ENCODE measurements at places on chromosomes 1 and 21.

DNA sequence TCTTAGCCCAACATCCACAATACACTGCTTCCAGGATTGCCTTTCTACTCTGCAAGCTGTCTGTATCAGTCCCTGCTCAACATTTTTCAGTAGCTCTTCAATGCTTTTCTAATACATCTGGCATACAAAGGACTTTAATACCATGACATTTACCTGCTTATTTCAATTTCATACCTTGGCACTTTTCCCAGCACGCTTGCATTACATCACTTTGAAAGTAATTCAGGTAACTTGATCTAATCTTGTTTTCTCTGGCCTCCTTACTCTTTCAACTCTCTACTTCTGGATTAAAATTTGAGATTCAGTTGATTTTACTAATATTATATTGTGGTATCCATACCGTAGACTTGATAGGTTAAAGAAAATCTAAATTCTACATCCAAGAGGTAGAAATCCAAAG is 103.0 kb downstream of the PTGS2 start:
- no peak for DNase-seq

DNA sequence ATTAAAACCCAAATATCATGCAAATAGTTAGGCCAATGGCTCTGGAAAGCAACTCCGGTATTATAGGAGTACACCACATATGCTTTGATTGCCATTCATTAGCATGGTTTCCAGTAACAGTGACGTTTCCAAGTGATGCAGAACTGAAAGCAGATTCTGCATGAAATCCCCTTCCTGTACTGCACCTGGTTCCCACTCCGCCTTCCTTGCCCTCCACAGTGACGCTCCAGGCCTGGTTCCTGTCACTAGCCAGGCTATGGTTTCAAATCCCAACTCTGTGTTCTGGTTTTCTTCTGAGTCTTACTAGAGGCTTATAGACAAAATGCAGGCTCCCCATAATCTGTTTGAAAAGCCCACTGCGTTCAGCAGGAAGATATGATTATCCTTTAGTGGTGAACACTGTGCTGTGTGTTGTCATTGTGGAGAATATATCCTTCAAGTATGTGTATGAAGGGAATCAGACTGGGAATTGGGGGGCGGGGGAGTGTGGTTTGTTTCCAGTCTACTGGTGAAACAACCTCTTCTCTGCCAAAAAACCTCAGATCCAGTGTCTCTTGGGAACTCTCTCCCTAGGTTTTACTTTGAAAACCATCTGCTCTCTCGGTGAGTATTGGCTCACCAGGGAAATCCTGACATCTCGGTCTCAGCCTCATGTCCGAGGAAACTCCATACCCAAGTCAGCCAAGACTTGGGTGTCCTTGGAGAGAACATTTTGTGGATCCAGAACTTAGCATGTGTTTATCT is 78.7 kb downstream of the TYW3 start:
- no peak for DNase-seq

DNA sequence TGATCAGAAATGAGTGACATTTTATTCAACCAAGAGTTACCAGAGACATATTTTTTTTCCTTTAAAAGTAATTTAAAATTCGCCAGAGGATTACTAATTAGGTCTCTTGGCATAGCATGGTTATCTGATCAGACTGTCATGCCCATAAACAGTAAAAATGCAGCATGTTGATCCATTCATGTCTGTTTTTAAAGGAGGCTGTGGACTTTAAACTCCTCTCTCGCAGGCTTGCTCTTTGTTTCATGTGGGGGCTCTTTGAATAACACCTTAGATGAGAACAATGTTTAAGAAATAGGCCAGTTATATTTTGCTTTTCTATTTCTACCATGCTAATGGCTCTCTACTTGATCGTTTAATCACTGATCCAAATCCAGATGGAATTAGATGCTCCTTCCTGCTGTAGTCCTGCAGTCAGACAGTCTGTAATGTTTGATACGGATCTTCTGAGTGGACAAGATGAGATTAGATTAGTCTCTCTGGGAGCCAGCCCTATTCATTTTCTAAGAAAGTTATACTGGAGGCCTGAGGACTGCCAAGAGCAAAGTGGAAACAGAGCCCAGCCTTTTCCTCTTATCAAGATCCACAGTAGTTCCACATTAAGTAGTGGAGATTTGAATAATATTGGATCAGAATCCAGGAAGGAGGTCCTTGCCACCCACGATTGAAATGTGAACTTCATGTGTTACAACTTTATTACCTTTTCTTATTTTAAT is 197.4 kb downstream of the HS2ST1 start:
- no peak for DNase-seq

GRCh38 chr1:168480997-168481396 is 62.8 kb downstream of the XCL2 start:
- DNase-seq, result no peak

- DNase-seq, result no peak
These were observed 433.9 kb downstream of the SIPA1L2 start for GRCh38 chr1:232196042-232196441.

DNA sequence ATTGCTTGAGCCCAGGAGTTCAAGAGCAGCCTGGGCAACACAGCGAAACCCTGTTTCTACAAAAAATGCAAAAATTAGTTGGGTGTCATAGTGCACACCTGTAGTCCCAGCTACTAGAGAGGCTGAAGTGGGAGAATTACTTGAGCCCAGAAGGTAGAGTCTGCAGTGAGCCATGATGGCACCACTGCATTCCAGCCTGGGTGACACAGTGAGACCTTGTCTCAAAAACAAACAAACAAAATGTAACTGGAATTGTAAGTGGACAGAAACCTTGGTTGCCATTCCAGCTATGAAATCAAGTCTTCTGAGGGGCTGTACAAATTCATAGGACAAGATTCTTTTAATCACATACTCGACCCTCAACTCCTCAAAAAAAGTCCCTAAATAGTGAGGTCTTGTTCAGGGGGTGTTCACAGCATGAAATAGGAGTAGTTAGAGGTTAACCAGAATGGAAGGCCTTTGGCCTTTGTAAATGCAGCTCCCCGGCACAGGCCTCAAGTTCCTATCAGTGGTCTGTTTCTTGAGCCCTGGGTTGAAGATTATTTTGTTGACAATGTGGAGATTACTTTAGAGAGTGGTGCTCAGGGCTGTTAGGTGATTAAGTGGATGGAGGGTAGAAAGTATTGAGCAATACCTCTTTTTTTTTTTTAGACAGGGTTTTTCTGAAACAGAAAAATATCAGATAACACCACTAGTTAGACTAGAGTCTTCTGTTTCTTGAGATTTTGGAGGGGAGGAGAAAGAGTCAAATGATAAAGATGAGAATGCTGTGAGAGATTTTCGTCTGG is 138.7 kb upstream of the ZNF648 start:
- DNase-seq, result no peak

- DNase-seq, result no peak
These were observed 26.1 kb downstream of the ACOT7 start for GRCh38 chr1:6367381-6368012.

GRCh38 chr21:30415993-30416392 is 9.7 kb downstream of the KRTAP13-3 start:
- no peak for DNase-seq

GRCh38 chr1:11364170-11364569 is 91.2 kb downstream of the UBIAD1 start:
- no peak for DNase-seq

Data from fibroblast of skin of scalp (primary cell).